ENCODE measurements at places on chromosomes 4 and X.

DNA sequence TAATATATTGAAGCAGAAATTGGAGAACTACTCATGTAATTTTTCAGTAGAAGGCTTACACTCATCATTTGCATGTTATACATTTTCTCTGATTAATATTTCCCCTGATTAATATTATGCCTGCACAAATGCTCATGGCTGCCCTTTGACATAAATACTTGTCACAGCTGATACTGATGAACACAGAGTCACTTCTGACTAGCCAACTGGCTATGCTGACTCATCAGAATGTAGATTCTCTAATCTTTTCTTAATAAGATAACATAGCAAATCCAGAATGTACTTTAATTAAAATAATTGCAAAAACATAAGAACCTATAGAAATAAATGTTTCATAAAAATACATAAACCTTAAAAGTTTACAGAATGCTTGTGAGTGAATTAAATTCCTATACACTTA is 52.4 kb upstream of the C4orf54 start:
- DNase-seq: no peak

GRCh38 chrX:20254712-20255299 is 11.9 kb downstream of the RPS6KA3 start:
- no peak for DNase-seq

DNA sequence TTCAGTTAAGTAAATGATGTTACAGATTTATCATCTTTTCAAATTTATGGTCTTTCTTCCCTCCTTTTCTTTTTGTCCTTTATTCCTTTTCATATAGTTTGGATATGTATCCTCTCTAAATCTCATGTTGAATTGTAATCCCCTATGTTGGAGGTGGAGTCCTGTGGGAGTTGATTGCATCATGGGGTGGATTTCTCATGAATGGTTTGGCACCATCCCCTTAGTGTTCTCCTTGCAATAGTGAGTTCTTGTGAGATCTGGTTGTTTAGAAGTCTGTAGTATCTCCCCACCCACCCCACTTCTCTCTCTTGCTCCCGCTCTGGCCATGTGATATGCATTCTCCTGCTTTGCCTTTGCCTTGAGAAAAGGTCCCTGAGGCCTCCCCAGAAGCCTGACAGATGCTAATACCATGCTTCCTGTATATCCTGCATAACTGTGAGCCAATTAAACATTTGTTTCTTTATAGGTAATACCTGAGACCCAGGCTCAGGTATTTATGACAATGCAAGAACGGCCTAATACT is 236.7 kb downstream of the PRDM5 start:
- DNase-seq: no peak

DNA sequence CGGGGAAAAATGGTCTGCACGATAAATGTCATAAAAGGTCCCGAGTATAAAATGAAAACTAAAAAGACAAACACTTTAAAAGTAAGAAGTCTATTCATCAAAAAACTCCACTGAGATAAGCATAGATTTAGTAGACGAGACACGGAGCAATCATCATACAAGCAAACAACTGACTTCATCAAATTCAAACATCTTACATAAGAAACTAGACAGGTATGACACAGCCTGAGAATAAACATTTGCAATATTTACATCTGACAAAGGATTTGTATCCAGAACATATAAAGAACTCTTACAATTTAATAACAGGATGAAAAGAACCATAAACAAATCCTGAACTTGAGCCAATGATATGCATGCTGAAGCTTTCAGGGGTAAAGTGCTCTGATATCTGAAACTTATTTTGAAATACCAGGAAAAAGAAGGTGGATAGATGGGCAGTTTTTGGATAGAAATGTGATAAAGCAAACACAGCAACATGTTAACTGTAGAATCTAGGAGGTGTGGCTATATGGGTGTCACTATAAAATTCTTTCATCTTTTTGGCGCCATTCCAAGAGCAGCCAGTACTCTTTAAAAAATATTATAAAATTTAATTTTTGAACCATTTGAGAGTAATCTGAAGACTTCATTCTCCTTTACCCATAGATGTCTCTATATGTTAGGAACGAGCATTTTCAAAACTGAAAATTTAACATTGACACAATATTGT is 12.0 kb downstream of the MPP1 start:
- DNase-seq: no peak

DNA sequence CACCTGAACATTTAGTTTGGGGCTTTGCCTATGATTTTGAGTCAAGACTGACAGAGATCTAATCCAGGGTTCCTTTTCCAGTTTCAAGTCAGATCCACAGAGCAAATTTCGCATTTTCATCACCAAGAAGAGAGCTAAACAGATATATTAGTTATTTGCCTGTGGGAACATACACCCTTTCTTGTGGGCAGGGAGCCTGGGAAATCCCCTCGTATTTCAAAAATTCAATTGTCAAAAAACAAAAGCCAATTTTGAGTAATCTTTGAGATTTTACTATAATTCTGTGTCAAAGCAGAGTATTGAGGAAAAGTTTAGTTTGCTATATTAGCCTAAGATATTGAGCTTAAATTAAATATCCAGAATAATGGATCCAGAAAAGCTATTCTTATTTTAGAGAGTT is 56.6 kb downstream of the AFM start:
- no peak for DNase-seq

GRCh38 chrX:21374163-21374993 is at the start of gene CNKSR2:
Gene CNKSR2 (plus strand): TSS chrX:21374418. CDS start chrX:21374898, 480 bp downstream.
- DNase-seq: peak; percentile 41

Measured in stimulated activated CD4-positive, alpha-beta T cell treated with anti-CD3 and anti-CD28 coated beads, TNF-alpha, amount 100 ng/mL, for 1 hour (primary cell).